Nasal cavity respiratory epithelium epithelial cell of viscerocranial mucosa (primary cell): ENCODE measurements at places on chromosomes 5 and 9. TPM values are rescaled to one million over a fixed set of nuclear protein-coding genes. Genes with fewer than 3 reads are reported as not detected.

Gene FCHO2
- 17.1 and 21.4 TPM in 2 replicates for total RNA-seq

Gene LEAP2
- under 0.01 and 0.28 TPM in 2 replicates for total RNA-seq

Gene COL5A1
- under 0.01 and 0.57 TPM in 2 replicates for total RNA-seq

Gene RCL1
- 27.7 and 37.3 TPM in 2 replicates for total RNA-seq

Gene ARL14EPL
- not detected in 2 replicates for total RNA-seq

Gene CD72
- 0.50 and 1.0 TPM in 2 replicates for total RNA-seq

Gene GLRA1
- not detected in 2 replicates for total RNA-seq

Gene RNF183
- total RNA-seq, result 0.50 TPM in 1 of 2 replicates, not detected in the other

Gene SPINK14
- total RNA-seq, result not detected in 2 replicates

Gene STK32A
- 0.34 and 3.1 TPM in 2 replicates for total RNA-seq

Gene SPATA31A3
- not detected in 2 replicates for total RNA-seq

Gene GLDC
- total RNA-seq, result 0.07 and 2.4 TPM in 2 replicates

Gene ROR2
- under 0.01 and 1.1 TPM in 2 replicates for total RNA-seq
